DMS79 treated with DMSO at 0.1 percent for 48 hours (cell line): ENCODE measurements at places on chromosomes 7 and 10.

- no peak for DNase-seq
These were observed 432.0 kb downstream of the PCDH15 start for GRCh38 chr10:54368984-54369383.

GRCh38 chr7:16913643-16914042 lies 31.9 kb upstream of the AGR3 start:
- DNase-seq = no peak

DNA sequence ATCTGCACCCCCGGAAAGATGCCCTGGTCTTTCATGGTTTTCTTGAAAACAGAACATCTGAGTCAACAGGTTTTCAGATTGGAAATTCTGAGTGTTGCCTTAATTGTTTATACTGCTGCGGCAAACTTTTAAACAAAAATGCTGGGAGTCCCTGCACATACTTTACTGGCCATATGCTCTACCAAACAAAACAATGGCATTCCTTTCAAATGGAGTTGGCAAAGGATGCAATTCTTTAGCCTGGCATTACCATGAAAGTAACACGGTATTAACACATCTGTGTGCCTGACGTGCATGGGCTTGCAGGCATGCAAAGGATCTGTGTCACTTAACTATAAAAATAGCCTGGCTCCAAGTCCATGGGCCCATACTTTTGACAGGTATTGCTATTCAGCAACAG lies 4.2 kb downstream of the INHBA start:
- no peak for DNase-seq

GRCh38 chr7:979886-980571 lies 3.0 kb upstream of the CYP2W1 start:
- DNase-seq = no peak

GRCh38 chr7:151743481-151743983 lies 133.4 kb downstream of the PRKAG2 start:
- no peak for DNase-seq

GRCh38 chr7:137934941-137935883 lies 66.7 kb downstream of the CREB3L2 start:
- no peak for DNase-seq

DNA sequence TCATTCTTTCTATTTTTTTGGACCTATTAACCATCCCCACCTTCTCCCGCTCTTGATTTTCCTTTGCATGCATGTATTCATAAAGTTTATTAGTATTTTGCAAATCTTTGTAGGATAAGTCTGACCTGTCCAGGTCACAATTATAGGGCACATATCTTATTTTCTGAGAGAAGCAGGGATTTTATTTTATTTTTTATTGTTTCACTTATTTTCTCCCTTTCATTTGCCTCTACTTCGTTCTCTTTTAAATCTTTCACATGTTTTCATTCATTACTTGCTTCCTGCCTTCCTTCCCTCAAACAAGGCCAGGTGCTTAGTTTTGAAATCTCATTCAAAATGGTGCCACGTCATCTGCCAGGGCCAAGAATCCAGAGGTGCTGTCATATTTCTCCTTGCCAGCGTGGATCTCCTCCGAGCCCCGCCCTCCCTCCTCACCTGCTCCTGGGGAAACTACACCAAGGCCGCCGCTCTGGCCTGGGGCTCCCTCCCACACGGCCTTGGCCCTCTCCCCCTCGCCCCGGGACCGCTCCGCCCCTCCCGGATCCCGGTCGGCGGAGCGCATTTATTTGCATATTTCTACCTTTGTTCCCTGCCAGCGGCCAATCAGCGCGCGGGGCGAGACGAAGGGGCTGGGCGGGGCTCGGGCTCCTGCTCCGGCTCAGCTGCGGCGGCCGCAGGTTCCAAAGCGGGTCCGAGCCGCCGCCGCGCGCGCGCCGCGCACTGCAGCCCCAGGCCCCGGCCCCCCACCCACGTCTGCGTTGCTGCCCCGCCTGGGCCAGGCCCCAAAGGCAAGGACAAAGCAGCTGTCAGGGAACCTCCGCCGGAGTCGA lies at the start of gene TSPAN13:
TSS of gene TSPAN13 (plus strand) at position 654 of the 830 bp plus-strand sequence. CDS start 213 bp downstream, outside the sequence.
- DNase-seq = peak; percentile 95

DNA sequence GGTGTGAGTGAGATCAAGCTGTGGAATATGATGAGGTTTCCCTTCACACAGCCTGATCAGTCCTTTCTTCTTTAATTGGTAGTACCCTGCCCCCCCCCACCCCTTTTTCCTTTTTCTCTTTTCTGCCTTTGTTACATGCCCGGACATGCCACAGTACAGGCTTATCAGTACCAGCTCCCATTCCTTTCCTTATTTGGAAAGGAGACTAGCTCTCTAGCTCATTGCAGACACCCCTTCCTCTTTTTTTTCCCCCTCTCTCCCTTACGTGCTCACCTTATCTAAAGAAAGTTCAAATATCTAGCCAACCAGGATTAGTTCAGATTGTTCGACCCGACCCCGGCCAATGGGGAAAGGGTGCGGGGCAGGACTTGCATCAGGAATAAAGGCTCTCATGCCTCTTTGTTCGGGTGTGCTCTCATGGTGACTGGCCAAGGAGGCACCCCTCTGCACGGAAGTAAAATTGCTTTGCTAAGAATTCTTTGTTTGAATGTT lies 230.4 kb downstream of the ACTR3B start:
- no peak for DNase-seq

DNA sequence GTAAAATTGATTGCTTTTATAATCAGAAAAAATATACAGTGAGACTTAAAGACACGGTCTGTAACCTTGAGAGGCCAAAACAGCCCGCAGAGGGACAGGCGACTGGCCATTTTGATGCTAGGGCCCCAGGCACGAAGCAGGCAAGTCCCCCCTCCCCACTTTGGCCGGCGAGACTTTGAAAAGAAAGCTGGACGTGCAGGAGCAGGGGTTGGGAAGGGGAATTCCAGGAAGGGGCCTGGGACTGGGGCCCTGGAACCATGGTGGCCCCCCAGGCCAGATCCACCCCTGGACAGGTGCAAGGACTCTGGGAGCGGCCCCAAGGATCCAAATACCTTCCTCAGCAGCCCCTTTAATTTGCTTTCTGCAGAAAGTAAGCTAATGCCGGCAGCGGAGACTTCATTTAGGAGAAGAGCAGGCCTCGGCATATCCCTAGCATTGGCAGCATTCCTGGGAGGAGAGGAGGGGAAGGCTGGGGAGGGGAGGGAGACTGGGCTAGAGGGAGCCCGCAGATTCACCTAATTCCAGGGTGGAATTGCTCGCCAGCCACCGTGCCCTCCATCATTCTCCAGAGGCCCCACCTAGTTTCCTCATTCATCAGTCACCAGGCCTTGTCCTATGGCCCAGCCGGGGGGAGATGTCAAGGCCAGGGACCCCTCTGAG lies 24.9 kb upstream of the TNRC18 start:
- DNase-seq = no peak

- no peak for DNase-seq
These were observed 305.9 kb upstream of the MGMT start for GRCh38 chr10:129161150-129161549.

GRCh38 chr7:17212188-17212587 lies 86.3 kb upstream of the AHR start:
- no peak for DNase-seq

DNA sequence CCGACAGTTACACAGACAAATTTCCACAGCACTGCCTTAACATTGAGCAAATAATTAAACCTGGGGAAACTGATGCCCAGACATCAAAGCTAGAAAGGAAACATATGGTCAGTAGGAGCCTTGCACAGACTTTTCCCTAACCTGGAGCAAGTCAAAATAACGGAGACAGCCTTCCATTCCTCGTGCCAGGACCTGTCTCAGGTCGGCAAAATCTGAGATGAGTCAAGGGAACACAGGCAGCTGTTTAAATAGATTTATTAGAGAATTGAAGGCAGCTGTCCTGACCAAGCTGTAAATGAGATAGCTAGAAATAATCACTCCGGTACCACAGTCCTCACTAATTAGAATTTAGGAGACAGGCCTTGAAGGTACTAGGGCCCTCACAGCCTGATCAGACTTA lies 81.2 kb downstream of the RAMP3 start:
- DNase-seq = no peak

GRCh38 chr10:69817078-69817581 lies 15.4 kb downstream of the COL13A1 start:
- DNase-seq = no peak

- DNase-seq = no peak
These were observed 54.8 kb upstream of the AGBL3 start for GRCh38 chr7:134931487-134931886.
